ENCODE measurements at places on chromosomes 7 and 10.

GRCh38 chr7:19284596-19285300 is 139.5 kb upstream of the FERD3L start:
- no peak for DNase-seq

GRCh38 chr7:23175938-23176337 is 5.9 kb upstream of the NUP42 start:
- no peak for DNase-seq

GRCh38 chr10:80529604-80530003 is 8.1 kb upstream of the SH2D4B start:
- no peak for DNase-seq

DNA sequence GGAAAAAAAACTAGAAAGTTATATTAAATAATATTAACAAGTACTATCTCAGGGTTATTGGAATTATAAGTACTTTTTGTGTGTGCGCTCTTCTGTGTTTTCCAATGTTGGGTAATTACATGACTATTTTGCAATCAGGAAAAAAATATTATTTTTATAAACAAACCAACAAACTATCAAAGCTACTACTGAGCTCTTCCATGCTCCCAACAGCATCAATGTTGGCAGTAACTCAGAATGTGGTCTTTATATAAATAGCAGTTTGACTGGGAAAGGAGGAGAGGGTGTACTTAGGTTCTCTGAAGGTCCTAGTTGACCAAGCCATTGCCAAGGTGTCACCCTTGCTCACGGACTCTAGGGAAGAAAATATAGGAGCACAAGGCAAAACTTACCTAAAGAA is 15.0 kb downstream of the MTERF1 start:
- no peak for DNase-seq

DNA sequence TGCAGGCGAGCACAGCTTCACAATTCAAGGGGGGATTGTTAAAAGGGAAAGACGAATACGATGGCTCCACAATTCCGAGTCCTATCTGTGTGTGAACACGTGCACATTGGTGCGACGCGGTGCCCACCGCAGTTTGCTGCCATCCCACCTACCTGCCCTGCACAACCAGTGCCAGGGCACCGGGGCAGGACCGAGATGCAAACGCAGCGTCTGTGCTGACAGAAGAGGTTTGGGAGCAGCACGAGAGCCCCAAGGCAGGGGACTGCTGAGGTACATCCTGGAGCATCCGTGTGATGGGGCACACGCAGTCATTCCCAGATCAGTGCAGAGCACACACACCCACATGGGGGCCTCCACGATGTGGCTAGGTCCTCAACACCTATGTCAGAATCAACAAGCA is 221.3 kb downstream of the DNAJB6 start:
- no peak for DNase-seq

DNA sequence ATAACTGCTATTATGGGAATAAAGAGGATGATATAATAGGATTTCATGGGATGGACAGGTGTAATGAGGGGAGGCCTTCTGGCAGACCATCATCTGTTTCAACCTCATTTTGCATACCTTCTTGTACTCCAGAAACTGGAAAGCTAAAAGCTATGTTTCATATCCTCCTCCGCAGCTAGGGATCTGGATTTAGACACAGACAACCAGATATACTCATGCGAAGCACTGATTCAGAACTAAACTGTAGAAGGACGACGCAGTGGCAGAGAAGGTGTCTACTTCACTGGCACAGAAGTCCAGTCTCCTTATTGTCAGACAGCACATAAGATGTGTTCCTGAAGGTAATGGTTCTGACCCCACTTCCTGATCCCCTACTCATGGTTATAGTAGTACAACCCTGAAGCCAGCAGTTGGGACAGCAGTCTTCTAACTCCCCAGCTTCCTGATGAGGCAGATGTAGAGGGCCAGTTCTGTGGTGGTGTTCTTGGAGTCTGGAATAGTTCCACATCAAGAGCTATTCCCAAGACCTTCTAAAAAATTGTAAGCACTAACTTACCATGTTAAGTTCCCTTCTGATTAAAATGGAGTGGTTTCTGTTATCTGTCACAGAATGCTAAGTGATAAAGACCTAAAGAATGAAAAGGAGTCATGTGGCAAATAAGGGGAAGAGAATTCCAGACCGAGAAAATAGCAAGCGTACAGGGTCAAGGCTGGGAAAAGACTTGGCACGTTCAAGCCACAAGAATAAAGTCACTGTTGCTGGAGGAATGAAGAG is 550.3 kb downstream of the GRM8 start:
- DNase-seq = no peak

DNA sequence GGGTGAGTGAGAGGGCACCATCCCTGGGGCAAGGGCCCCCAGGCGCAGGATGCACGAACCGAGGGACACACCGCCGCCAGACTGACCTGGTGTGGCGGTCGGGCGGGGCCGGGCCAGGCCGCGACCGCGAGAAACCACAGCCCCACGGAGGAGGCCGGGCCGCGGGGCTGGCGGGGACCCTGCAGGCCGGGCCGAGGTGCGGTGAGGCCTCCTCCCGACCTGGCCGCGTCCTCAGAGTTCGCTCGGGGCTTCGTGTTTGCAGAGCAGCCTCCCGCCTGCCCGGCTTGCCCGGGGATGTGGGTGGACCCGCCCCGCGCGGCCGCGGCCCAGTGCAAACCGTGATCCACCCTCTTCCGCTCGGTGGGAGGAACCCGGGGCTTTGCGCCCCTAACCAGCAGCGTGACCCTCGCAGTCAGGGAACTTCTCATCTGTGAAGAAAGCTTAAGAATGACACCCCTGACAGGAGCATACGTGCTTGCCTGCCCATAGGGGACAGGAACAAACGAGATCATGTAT is 20.6 kb upstream of the HOXA13 start:
- no peak for DNase-seq

Data from A172 (cell line).